ENCODE measurements at places on chromosomes 3 and 15.

- DNase-seq: no peak
Observed at GRCh38 chr15:72614810-72615532, 39.5 kb upstream of the GOLGA6B start.

GRCh38 chr3:134922866-134923265, 127.8 kb downstream of the EPHB1 start:
- DNase-seq: no peak

GRCh38 chr3:3605226-3605625, 194.0 kb upstream of the LRRN1 start:
- DNase-seq: no peak

GRCh38 chr15:66907826-66908743, 157.3 kb upstream of the SMAD3 start:
- DNase-seq: no peak

DNA sequence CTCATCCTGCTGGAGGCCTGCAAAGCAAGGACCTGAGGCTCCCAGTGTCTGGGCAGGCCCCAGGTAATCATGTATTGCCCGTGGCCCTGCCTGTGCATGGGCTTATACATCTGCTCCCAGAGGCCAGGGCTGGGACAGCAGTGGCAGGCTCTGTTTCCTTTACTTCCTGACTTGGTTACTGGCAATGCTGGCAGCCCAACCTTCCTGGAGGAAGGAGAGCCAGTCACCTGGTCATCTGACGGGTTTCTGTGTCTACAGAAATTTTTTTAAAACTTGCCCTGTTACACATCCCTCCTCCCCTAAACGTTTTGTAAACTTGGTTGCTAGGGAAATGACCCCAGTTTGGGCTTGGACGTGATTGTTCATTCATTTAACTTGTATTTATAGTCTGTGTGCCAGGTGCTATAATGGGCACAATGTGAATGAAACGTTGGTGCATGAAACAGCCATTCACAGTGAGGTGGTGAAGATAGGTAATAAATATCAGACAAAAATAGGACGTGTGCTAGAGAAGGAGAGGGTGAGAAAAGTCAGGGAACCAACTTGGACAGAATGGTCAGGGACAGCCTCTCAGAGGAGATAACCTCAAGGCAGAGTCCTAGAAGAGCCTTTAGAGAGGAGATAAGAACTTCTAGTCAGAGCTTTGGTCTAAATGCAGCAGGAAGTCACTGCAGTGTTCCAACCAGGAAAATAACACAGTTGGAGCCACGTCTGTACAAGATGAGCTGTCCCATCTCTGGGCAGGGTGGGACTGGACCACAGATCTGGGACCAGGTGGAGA, 14.1 kb downstream of the TEX264 start:
- DNase-seq: no peak

- no peak for DNase-seq
Observed at GRCh38 chr15:70794596-70795310, 31.4 kb upstream of the UACA start.

DNA sequence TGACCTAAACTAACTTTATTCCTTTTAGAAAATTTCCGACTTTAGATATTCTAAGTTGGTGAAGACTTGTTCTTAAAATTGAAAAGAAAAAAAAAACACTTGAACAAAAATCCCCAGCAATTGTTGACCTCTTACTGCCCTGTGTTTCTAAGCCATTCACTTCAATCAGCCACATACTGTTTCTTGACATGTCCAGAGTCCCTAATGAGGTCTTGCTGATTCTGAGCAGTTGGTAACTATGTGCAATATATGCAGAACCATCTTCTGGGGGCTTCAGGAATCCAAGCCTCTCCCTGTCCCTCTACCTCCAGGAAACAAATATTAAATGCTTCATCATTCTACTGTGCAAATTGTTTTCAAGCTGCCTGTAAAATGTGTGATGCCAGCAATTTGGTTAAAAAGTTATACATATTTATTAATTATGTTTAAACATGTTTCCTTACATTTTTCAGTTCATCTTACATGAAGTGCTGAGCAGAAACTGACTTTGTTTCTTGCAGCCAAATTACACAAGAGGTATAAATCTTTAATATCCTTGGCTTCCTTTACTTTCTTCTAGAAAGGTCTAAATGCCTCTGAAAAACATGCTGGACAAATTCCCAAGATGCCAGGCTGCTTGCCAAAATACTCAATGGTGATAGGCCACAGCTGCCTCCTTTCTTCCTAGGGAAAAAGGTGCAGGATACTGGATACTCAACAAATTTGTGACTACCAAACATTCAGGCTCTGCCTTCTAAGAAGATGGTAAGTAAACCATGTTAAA, 19.8 kb upstream of the GYG1 start:
- no peak for DNase-seq

DNA sequence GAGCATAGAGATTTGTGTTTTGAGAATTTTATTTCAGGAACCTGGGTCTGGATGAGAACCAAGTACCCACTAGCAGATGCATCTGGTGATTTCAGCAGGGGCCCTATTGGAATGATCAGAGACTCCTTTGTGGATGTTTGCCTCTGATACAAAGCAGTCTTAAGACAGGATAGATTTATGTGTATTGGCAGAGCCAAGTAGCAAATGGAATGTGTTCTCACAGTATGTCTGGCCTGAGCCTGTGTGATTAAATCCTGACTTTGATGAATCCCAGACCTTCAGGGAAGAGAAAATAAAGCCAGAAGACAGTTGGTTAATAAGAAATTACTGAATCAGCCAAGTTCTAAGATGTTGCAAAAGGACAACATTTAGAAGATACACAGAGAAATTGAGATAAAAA, 755.5 kb upstream of the SEMA6D start:
- no peak for DNase-seq

- DNase-seq: no peak
Observed at GRCh38 chr3:151909681-151910405, 36.4 kb downstream of the SUCNR1 start.

- DNase-seq: no peak
Observed at GRCh38 chr3:127915937-127916493, 983 bp downstream of the KBTBD12 start.

DNA sequence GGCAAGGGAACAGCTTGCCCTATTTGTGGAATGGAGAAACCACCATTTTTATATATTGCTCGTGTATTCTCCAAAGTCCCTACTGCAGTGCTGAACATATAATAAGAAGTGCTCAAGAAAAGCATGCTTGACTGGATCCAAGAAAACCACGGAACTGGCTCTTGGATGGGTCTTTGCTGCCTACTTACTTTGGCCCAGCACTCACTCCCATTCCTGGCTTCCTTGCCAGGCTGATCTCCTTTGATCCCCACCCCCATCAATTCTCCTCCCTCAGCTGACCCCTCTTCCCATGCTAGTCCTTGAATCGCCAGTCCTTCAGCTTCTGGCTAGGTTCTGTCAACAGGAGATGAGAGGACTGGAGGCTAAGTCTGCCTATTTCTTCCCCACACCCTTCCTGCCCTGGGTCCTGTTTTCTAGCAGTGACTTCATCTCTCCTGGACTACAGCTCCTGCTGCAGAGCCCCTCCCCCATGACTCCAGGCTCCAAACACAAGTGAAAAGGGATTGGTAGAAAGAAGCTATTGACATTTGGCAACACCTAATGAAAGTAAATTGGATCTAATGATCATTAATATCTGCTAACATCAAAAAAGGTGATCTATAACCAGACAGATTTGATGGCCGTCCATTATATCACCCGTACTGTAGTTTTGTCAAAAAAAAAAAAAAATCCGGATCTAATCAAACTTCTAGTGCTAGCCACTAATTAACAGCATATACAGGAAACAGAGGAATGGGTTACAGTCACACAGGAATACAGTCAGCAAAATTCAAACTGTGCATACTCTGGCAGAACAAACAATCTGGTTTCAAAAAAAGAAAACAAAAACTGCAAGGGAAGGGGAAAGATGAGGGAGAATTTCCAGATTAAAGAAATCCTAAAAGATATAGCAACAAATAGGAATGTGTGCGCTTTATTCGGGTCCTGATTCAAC, 7.8 kb downstream of the FAM240A start:
- DNase-seq: peak; percentile 70

- DNase-seq: no peak
Observed at GRCh38 chr15:62559381-62559733, 394.3 kb upstream of the C2CD4B start.

DNA sequence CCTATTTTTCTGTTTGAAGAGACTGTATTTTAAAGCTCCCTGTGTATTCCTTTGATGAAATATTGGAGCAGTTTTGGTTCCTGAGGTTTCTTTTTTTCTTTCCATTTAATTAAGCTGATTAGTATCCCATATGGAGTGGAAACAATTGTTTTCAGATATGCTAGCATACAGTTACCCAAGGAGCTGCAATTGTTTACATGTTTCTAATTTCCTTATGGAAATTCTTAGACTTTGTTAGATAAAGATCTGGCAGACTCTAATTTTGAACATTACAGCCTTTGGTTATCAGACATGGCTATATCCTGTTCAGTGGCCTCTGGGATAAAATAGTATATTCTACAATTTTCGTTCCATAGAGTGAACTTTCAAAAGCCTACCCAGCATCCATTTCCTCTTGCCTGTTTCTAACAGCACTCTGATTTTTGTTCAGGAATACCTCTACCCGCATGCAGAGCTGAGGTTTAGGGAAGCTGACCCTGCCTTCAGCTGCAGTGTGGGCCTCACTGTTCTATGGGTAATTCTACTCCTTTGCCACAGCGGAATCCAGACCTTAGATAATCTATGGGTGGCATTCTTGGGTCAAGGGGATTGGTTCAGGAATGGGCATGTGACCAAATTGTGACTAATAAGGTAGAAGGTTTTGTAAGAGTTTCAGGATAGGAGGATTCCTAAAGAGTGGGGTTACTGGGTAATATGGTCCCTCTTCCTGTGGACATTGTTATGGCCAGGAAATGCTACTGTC, 161.1 kb upstream of the ANKRD28 start:
- no peak for DNase-seq

- DNase-seq: no peak
Observed at GRCh38 chr3:17175187-17175807, 290.5 kb downstream of the PLCL2 start.

GRCh38 chr15:81297147-81297572, 26.8 kb downstream of the STARD5 start:
- DNase-seq: no peak

DNA sequence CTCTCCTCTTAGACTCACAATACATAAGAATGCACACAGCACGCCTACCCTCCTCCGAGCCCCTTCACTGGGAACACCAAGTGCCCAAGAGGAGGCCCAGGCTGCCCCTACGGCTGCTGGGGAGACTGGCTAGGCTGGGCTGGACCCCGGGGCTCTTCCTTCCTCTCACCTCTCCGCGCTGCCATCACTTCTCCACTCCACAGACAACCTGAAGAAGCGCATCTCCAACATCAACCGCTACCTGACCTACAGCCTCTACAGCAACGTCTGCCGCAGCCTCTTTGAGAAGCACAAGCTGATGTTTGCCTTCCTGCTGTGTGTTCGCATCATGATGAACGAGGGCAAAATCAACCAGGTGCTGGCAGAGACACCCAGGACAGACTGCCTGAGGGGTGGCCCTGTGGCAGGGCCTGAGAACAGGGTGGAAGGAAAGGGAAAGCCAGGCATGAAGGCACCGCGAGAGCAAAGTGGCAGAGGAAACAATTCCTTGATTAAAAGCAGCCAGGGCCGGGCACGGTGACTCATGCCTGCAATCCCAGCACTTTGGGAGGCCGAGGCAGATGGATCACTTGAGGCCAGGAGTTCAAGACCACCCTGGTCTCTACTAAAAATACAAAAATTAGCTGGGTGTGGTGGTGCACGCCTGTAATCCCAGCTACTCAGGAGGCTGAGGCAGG, 51.6 kb downstream of the SEMA3G start:
- DNase-seq: no peak

DNA sequence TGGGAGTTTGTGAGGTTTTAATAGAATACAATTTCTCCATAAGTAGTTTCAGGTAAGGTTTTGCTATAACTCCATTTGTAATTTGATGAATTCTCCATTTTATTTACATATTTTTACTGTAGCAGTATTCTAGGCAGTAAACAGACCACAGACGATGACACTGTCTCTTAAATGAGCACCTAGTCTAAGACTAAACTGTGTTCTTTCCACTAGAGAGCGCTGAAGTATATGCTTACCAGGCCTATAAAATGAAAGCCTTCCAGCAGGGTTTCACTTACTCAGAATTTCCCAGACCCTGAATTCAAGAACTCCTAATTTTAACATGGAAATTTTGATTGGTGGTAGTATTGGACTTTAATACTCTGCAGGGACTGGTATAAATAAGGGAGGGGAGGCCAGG, 41.6 kb downstream of the POLG start:
- DNase-seq: no peak

DNA sequence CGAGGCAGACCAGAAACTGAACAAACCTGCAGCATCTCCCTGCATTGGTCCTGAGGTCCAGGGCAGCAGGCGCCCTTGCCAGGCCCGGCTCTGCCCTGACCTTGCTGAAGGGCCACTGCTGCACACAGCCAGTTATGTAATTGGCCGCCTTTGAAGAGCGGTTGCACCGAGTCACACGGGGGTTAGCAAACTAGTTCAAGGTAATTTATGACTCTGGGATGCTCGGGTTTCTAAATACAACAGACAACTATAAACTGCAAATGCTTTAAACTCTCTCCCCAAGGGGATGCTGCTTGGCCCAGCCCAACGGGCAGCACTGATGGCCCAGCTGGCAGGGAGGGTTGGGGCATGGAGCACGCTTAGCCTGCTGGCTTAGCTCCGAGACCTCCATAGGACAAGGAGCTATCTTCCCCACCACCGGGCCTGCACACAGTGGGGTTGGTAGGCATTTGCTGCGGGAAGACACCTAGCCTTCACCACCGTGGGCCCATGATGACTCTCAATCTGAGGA, 60.3 kb upstream of the IQSEC1 start:
- no peak for DNase-seq

- no peak for DNase-seq
Observed at GRCh38 chr3:114336857-114337256, 43.0 kb downstream of the TIGIT start.

GRCh38 chr3:13662238-13662847, 113.4 kb downstream of the FBLN2 start:
- no peak for DNase-seq

DNA sequence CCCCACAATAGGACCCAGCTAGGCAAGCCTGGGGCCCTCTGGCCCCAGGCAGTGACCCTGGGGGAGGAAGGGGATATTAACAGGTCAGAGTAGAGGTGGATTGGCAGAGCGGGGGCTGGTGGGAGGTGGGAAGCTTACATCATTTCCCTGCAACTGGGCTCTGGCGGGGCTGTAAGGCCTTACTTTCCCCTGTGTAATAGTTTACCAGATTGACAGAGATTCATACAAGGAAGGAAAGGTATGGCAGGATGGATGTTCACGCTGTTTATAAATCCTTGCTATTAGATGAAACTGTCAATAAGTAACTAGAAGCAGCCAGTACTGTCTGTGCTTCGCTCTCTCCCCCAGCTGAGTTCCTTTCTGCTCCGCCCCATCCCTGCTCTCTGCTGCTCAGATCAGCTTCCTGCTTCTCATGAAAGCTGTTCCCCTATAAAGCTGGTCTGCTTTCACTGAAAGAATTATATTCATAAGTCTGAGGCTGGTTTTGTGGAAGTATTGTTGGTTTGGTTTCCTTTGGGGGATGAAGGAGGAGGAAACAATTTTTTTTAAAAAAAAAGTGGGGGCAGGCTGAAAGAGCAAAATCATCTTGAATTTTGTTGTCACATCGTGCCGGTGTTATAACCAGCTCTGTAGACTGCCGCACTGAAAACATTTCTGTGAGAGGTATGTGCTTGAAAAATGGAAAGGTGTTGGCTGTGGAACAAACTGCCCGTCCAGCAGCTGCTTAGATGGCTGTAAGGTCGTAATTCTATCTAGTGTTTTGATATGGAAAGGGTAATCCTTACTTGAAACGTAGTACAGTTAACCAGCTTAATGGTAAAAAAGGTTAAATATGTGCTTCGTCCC, 76.4 kb downstream of the BBX start:
- DNase-seq: no peak
